ENCODE measurements at places on chromosomes 13 and 19. TPM values are rescaled to one million over a fixed set of nuclear protein-coding genes. Genes with fewer than 3 reads are reported as not detected.

DNA sequence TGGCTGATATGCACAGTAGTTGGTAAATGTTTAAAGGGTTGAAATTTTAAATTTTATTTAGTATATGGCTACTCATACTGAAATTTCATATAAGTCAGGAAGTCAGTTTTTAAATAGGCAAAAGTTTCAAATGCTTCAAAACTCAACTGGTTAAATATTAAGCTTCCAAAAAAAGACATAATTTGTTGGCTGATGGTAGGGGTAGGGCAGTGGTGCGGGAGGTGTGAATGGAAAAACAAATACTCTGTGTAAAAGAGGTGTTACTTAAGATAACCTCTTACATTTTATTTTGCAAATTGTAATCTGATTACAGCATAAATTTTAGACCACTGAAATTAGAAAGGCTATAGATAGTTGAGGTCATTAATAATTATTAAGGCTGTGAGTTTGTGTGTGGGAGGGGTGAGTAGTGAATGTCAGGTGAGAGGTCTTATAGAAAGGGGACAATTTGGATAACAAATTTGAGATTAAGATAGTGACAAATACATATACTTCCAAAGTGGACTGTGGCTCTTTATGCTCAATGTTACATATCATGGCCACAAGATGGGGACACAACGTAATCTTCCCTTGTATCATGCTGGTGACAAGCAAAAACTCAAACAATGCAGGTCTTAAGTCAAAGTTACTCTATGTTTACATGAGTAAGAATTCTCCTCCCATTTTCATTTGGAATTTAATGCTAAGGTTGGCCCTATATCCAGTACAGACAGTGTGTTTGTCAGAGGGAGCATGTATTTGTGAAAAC, 36.6 kb upstream of the OXGR1 start:
- H3K27me3 ChIP-seq = peaks cover 20% of the 10 kb centered on the region
- H3K4me1 ChIP-seq = no peaks in the 10 kb centered on the region
- H3K36me3 ChIP-seq = no peaks in the 10 kb centered on the region
- no peak overlapping the region for H3K27ac ChIP-seq

- H3K27me3 ChIP-seq = peaks cover 61% of the 10 kb centered on the region
- H3K27ac ChIP-seq = no peak overlapping the region
- no peak overlapping the region for H3K4me3 ChIP-seq
- DNase-seq = peak; percentile 54
- peaks cover 14% of the 10 kb centered on the region for H3K4me1 ChIP-seq
Observed at GRCh38 chr13:52845766-52846566, 2.5 kb downstream of the PCDH8 start.

C19orf18 gene
- 0.34 TPM for total RNA-seq

CCL25 gene
- total RNA-seq = not detected

TUBA3C gene
- total RNA-seq = not detected

Data from activated CD8-positive, alpha-beta T cell treated with anti-CD3 and anti-CD28 coated beads for 36 hours (primary cell).